ENCODE measurements at places on chromosomes 13 and 19.
A peak's percentile ranks its signal among the peaks of the same experiment; 100 is the strongest.

DNA sequence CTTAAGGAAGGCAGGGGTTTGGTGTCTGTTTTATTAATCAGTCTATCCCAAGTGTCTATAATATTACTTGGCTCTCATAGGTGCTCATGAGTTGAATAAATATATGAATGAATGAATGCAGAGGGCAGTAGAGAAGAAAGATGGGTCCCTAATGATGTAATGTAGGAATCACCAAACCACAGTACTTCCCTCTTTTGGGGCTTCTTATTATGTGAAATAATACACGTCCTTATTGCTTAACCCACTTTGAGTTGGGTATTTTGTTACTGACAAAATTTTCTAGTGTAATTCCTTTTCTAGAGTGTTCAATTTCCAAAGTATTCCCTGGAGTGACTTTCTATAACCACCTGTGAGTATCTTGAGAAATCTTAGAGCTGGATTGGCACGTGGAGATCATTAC lies 13.2 kb downstream of the KLK5 start:
- DNase-seq, result peak; percentile 40

- DNase-seq, result no peak
Observed at GRCh38 chr19:45599286-45599685, 2.7 kb downstream of the GPR4 start.

- DNase-seq, result no peak
Observed at GRCh38 chr19:30178721-30179402, 193.3 kb upstream of the ZNF536 start.

DNA sequence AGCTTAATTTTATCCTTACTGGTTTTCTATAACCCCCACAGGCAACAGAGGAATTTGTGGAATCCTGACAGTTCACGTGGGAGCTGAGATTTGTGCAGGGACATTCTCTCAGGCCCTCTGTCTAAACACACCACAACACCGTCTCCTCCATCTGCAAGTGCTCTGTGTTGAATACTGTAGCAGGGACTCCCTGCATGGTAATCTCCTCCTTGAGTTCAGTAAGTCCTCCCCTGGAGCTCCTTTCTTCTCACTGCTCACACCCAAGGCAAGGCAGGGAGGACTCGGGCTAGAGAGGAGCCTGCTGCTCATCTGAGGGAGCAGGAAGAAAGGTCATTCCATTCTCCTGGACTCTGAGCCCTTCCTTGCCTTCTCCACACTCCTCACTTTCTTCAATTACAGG lies 348.2 kb downstream of the KCTD12 start:
- DNase-seq, result no peak

DNA sequence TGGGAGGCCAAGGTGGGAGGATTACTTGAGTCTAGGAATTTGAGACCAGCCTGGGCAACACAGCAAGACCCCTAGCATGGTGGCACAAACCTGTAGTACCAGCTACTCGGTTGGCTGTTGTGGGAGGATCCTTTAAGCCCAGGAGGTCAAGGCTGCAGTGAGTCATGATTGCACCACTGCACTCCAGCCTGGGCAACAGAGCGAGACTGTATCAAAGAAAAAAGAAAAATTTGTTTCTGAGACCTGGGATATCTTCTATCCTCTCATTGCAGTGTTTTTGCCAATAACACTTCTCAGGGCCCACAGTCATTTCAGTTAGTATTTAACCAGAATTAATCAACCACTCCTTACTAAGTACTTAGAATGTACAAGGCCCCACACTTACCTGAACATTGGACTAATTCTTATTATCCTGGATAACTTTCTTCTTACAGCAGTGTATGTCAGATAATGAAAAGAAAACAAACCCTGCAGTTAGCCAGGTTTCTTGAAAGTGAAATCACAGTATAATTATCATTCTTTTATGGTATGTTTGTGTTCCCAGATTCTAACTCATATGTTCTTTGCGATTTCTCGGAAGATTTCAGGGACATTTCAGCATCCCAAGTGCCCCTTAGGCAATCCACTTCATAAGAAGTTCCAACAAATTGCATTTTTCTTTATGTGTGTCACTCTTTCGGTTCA lies 75.6 kb upstream of the KLF5 start:
- no peak for DNase-seq

All from suppressor macrophage treated with lipopolysaccharide for 4 hours (primary cell).